Fibroblast of skin of right biceps (primary cell): ENCODE measurements at places on chromosomes 6 and 20.

DNA sequence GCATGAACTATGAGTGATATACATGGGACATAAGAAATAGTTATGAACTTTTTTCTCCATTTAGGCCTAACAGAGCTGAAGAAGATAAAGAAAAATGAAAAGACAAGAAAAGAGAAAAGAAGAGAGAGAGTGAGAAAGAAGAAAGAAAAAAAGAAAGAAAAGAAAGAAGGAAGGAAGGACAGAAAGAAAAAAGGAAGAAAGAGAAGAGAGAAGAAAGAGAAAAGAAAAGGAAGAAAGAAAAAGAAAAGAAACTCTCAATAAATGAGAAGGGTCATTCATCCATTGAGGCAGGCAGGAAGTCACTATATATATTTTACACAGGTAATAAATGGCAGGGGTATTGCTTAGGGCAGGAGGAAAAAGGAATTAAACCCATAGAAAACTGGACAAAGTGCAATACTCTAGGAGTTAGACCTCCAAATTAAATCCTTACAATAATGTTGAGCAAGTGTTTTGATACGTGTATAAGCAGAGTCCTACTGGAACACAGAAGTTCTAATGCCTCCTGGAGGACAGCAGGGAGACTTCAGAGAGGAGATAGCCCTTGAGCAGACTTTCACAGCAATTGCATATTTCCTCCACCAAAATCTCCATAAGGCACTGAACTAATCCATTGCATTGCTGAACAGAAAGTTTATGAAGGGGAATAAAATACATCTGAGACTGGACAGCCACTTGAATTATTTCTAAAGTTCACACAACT, 86.4 kb upstream of the TENT5A start:
- DNase-seq = no peak

DNA sequence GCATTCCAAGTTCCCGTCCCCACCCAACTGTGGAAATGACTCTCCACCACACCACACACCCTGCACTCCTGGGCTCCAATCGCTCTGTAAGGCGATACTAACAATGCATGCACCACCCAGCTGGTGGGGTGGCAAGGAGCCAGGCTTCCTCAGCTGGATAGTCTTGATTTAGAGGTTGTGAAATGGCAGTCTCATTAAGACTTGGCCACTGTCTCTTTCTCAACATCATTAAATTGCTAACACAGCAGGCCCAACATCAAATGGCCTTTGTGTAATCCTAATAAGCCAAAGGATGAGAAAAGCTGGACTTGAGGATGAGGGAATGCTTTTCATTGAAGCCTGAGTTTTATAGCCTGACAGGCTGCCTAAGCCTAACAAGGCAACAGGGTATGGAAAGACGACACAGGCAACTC, 223.7 kb downstream of the GMDS start:
- DNase-seq = peak; percentile 58

- DNase-seq = no peak
Measured at GRCh38 chr20:57688864-57689263, 21.0 kb downstream of the PMEPA1 start.

GRCh38 chr6:90938122-90938521, 351.2 kb upstream of the MAP3K7 start:
- peak; percentile 4 for DNase-seq

DNA sequence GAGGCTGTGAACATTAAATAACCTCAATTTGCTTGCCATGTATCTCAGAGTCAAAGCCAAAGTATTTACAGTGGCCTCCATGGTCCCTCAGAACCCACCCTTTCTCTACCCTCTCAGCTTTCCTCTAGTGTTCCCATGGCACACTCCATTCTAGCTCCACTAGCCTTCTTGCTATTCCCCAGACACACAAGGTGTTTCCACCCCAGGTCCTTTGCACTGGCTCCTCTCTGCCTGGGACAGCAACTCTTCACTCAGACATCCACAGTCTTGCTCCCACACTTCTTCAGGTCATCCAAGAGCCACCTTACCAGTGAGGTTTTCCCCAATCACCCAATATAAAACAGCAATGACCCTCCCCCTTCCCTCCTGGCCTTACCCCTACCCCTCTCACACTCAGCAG, 56.5 kb upstream of the PLEKHG1 start:
- DNase-seq = no peak

DNA sequence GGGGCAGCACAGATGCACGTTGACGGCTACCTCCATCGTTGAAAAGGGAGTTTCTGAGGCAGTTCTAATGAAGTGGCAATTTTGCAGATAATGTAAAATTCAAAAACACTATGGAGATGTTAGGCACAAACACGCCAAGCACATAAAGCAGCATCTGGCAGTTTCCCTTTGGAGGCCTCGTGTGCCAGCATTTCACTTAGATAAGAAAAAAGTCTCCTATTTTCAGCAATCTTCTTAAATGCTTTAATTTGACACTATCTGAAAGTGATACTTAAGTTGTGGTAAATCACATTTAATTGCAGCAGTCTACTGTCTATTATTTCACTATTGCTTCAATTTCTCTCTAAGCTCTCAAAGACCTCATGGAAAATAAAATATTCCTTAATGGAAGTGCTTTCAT, 125.3 kb upstream of the PROKR2 start:
- no peak for DNase-seq

DNA sequence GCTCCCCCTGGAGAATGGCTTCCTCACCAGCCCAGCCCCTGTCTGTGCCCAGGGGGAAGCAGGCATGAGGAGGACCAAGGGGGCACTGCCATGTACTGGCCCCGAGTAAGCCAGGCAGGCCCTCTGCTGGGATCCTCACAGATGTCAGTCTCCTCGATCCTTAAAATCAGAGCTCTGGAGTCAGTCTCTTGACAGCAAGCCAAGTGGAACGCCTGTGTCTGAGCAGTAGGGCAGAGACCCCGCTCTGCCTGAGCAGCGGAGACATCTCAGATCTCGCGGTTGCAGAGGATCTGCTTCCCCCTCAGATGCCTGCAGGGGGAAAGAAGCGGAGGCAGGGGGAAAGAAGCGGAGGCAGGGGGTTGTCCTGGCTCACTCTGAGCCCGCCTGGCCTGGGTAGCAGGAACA, 92.6 kb downstream of the SNX5 start:
- DNase-seq = peak; percentile 59

GRCh38 chr20:52496191-52496590, 304.6 kb upstream of the ZFP64 start:
- DNase-seq = no peak

- no peak for DNase-seq
Measured at GRCh38 chr20:62331347-62331746, 28.6 kb downstream of the ADRM1 start.

- DNase-seq = no peak
Measured at GRCh38 chr20:62449951-62450691, 22.8 kb upstream of the RBBP8NL start.

- peak; percentile 55 for DNase-seq
Measured at GRCh38 chr6:142566628-142567396, 265.0 kb downstream of the ADGRG6 start.

GRCh38 chr20:4787069-4787468, 65.4 kb downstream of the PRND start:
- peak; percentile 28 for DNase-seq

DNA sequence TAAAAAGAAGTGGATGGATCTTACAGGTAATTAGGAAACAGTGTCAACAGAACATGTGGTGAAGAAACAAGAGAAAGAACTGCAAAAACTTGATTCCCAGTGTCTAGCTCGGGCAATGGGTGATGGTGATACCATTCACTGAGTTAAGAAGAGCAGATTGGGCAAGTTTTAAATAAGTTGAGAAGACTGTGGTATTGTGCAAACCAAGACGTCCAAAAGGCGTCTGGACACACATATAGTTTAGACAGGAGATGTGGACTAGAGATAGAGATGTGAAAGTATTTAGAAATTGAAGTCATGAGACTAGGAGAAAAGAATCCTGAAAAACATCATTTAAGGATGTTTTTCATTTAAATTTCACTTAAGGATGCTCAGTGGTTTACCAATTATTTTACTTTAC, 53.9 kb downstream of the CDK19 start:
- DNase-seq = no peak

DNA sequence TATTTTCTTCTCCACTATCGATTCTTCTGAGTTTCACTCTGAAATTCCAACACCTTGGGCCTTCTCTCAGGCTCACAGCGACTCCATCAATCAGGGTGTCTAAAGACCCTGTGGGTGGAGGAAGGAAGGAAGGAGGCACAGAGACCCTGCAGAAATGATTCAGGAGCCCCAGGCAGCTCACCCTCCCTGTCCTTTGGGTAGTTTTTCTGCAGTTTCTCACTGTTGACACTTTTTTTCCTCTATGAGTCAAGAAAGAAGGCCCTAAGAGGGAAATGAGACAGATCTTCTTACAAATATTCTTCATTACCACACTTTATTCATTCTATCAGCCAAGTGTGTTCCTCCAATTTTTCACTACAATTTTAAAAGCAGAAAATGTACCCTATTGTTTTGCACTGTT, 34.2 kb upstream of the TBXT start:
- no peak for DNase-seq

DNA sequence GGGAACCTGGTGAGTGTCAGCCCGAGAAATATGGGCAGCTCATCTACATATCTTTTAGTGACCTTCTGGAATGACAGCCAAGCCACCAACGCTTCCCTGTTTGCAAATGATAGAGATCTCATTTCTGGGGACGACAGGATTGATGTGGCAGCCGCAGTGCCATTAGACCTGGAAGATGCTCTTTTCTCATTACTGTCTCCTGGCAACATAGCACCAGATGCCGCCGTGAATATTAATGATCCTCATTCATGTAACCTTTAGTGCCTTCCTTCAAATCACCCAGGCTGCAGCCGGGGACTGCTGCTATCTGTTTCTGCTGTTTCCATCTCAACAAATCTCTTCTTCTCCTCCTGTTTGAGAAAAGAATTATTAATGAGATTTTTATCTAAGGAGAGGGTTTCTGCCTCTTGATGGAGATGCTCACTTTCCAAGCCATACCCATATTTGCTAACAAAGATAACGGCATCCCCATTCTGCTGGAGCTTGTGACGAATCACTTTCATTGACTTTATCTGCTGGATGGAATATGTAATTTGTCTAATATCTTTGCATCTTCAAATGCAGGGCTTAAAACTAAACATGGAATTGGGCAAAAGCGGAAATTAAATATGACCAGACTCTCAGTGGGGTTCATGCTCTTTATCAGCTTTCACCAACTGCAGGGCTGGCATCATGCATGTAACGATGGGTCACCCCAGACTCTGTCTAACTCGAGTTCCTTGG, 74.8 kb upstream of the KIF16B start:
- DNase-seq = no peak

DNA sequence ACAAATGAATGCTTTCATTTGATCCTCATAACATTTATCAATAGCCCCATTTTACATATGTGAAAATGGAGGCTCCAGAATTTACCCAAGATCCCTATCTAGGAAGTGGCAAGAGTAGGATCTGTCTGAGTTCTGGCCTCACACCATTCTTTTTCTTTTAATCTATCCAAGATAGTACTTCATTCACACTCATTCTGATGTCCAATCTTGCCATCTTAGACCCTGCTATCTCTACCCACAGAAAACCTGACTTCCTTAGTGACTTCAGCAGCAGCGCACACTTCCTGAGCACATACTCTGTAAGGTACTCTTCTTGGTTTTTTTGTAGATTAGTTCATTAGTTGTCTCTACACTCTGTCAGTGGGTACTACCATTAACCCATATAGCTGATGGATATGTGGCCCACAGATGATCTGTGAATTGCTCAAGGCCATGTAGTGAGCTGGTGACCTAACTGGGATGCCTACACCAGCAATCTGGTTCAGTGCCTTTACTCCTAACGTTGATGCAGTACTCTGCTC, 36.3 kb downstream of the COX4I2 start:
- DNase-seq = no peak

DNA sequence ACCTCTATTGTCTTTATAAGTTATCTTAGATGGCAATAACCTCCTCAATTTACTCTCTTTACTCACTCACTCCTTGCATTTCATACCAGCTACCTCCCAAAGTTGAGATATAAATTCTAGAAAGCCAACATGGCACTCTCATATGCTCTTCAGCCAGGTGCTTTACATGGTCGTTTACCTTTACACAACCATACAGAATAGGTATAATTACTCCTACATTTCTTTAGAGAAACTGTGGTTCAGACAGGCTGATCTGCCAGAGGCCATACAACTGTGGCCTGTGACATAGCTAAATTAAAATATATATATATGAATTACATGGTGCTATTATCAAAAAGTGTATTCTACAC, 45.7 kb downstream of the HBS1L start:
- DNase-seq = no peak

GRCh38 chr6:140744659-140745320, 1370.3 kb upstream of the CITED2 start:
- peak; percentile 76 for DNase-seq
